Cerebellum (tissue), 4 donors: ENCODE measurements at places on chromosomes 13 and 19. TPM values are rescaled to one million over a fixed set of nuclear protein-coding genes. Genes with fewer than 3 reads are reported as not detected.

CGB2 gene
- not detected for total RNA-seq

HIPK4 gene
- total RNA-seq, result 0.18 TPM

GTPBP3 gene
- 13.2 TPM for total RNA-seq

KCNN4 gene
- 0.36 TPM for total RNA-seq

DNA sequence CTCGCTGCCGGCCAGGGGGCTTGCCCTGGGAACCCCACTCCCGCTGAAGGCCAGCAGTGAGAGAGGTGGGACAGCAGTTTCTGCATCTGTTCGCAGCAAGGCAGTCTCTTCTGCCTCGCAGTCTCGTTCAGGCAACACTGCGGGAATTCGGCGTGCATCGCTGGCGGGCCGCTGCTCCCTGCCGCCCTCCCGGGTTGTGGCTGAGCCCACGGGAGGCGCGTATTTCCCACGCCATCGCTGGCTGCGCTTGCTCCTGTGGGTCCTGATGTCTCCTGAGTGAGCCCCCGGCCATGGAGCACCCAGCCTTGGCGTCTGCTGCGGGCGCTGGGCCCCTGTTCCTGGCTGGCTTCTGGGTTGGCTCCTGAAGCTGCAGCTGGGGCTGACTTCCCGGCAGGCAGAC, 227.9 kb downstream of the TEX29 start:
- DNase-seq, result no peak

GRCh38 chr19:58218899-58219298, 9.8 kb upstream of the ZNF544 start:
- DNase-seq, result no peak

- no peak for DNase-seq
Measured at GRCh38 chr19:4589579-4590410, 30.3 kb upstream of the SEMA6B start.

DNA sequence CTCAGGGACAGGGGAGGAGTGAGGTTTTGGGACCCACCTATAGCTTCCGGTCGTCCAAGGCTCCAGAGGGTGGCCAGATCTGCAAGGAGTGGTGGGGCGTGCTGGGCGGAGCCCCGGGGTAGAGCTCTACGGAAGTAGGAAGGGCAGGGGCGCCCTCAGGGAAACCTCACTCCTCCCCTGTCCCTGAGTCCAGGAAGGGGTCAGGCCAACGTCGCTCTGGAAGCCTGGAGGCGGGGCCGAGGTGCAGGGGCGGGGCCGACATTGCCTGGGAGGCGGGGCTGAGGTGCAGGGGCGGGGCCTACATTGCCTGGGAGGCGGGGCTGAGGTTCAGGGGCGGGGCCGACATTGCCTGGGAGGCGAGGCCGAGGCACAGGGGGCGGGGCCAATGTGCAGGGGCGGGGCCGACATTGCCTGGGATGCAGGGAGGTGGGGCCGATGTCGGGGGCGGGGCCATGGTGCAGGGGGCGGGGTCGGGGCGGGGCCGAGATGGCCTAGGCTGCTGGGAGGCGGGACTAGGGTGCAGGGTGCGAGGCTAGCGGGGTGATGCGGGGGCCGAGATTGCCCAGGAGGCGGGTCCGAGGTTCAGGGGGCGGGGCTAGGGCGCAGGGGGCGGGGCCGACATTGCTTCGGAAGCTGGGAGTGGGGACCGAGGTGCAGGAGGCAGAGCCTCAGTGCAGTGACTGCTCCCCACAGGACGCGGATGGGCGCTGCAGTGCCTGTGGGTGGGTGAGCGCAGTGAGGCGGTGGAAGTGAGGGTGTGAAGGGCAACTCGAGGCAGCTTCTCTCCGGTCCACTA, 4.9 kb upstream of the PALM start:
- DNase-seq, result no peak

- no peak for DNase-seq
Measured at GRCh38 chr19:39175564-39175963, 21.2 kb upstream of the NCCRP1 start.

GRCh38 chr19:55959996-55960675, 12.5 kb downstream of the NLRP8 start:
- DNase-seq, result no peak

GRCh38 chr13:43924549-43925245, 45.0 kb downstream of the LACC1 start:
- DNase-seq, result no peak

- no peak for DNase-seq
Measured at GRCh38 chr19:30336290-30336689, 35.9 kb upstream of the ZNF536 start.

DNA sequence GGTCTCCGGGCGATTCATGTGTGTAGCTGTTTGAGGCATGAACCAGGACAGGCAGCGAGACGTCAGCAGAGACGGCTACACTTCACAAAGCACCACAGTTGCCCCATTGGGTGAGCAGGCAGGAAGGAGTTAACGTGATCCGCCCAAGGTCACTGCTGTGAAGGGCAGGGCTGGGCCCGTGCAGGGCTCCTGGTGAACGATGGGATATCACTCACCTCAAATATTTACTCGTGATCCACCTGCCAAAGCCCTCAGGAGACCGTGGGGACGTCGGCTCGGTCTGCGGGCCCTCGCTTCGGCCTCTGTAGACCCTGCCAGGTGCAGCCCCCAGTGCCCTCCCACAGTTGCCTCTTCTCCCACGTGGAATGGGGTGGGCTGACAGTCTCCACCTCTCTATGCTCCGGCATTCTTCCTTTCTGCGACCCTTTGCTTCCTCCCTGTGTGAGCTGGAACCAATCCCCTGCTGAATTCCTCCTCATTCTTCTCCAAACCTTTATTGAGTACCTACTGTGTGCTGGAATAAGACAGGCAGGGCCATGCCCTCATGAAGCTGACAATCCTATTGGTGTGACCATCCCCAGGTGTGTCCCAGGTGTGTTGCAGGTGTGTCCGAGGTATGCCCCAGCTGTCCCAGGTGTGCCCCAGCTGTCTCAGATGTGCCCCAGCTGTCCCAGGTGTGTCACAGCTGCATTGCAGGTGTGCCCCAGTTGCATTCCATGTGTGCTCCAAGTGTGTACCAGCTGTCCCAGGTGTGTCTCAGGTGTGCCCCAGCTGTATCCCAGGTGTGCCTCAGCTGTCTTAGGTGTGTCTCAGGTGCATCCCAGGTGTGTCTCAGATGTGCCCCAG, 2.0 kb upstream of the GRK1 start:
- no peak for DNase-seq
